ENCODE measurements at places on chromosomes 7 and 10. TPM values are rescaled to one million over a fixed set of nuclear protein-coding genes. Genes with fewer than 3 reads are reported as not detected.

- DNase-seq, result no peak
Measured at GRCh38 chr7:157007470-157008066, 2.9 kb downstream of the MNX1 start.

- no peak for DNase-seq
Measured at GRCh38 chr7:96285579-96285978, 36.3 kb downstream of the SLC25A13 start.

DNA sequence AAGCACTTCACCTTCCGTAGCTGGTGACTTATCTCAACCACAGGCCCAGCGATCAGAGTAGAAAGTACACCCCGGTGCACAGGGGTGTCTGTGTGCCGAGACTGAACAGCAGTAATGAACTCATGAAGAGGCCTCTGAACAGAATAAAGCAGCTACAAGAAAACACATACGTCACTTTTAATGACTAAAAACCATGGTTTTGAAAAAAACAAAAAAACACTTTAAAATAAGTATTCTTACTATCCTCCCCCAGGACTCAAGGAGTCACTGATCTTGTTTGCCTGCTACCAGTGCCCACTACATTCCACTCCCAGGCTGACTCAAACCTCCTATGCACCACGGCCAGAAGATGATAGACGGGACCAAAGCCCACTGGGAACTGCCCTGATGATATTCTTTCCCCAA lies 53.8 kb downstream of the NCAPG2 start:
- no peak for DNase-seq

GRCh38 chr10:43688348-43688892 lies 39.7 kb upstream of the ZNF32 start:
- DNase-seq, result no peak

- DNase-seq, result peak; percentile 88
Measured at GRCh38 chr10:11874568-11875493, 51.7 kb downstream of the PROSER2 start.

DNA sequence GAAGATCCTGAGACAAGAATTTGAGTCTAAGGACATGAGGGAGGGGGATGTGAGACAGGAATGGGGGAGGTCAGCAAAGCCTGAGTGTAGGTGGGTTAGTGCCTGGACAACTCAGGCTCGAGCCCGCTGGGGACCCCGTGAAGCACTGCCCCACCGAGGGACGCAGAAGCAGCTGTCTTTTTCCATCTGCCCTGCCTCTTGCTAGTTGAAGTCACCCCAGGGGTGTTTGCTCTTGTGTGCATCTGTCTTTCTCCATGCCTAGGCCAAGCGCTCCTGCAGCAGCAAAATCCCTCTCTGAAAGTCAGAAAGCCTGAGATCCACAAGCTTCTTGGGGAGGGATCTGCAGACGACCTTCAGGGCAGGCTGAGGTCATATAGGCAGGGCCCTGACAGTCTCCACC lies 79.0 kb upstream of the CELF2 start:
- DNase-seq, result no peak

GRCh38 chr10:44827431-44828006 lies 83.6 kb upstream of the TMEM72 start:
- DNase-seq, result no peak

- no peak for DNase-seq
Measured at GRCh38 chr10:114058297-114058696, 14.6 kb downstream of the ADRB1 start.

DNA sequence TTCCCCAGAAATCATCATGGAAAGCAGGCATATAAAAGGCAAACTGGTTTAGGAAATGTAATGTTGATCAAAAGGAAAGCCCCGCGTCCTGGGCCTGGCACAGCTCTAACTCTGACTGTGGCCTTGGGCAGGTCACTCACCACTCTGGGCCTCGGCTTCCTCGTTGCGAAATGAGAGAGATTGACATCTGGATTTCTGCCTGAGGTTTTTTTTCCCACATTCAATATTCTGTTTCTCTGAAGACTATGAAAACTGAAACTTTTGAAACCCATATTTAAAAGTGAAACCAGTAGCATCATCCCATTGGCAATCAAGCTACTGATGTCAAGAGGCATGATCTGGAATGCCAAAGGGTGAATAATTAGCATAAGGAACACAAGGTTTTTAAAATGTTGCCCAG lies 369.7 kb upstream of the NPVF start:
- no peak for DNase-seq

- peak; percentile 79 for DNase-seq
Measured at GRCh38 chr7:27188386-27189294, 3.6 kb upstream of the HOXA11 start.

DNA sequence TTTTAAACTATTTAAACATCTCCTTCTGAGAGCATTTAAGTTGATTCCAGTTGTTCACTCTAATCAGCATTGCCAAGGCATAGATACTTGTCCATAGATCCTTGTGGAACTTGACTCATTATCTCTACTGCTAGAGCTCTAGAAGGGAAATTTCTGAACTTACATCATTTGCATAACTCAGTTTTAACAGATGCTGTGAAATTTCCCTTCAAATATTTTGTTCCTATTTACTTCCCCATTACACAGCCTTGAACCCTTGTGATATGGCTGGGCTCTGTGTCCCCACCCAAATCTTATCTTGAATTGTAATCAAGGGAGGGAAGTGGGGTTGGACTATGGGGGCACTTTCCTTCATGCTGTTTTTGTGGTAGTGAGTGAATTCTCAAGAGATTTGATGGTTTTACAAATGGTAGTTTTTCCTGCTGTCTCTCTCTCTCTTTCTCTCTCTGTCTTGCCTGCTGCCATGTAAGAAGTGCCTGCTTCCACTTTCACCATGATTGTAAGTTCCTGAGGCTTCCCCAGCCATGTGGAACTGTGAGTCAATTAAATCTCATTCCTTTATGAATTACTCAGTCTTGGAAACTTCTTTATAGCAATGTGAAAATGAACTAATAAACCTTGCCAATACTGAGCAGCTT lies 25.4 kb downstream of the INSIG1 start:
- DNase-seq, result no peak

DNA sequence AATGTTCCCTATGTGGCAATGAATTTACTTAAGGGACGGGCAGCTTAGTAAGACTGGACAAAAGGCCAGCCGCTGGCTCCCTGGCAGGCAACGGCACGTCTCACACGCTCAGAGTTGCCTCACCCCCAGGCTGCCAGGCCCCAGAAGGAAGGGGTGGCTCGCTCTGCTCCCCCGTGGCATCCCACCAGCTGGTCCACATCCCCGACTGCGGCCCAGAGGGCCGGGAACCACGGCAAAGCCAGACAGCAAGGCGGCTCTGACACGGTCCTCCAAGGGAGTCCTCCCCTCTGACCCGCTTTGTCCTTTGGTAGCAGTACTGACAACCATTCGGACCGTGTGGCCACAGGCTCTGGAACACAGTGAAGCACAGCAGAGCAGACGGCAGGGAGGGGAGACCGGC lies 34.1 kb downstream of the NUDT1 start:
- no peak for DNase-seq

- no peak for DNase-seq
Measured at GRCh38 chr7:43318188-43318770, 205.8 kb downstream of the HECW1 start.

GRCh38 chr7:51308696-51309095 lies 7.9 kb downstream of the COBL start:
- no peak for DNase-seq

- DNase-seq, result no peak
Measured at GRCh38 chr10:26374426-26374825, 63.7 kb upstream of the APBB1IP start.

GRCh38 chr10:21020545-21020944 lies 123.4 kb upstream of the NEBL start:
- DNase-seq, result no peak

GRCh38 chr10:117621795-117622420 lies 79.4 kb downstream of the EMX2 start:
- no peak for DNase-seq

GRCh38 chr7:149849174-149849573 lies 11.0 kb downstream of the ZNF862 start:
- DNase-seq, result no peak

- DNase-seq, result peak; percentile 75
Measured at GRCh38 chr10:80416479-80417098, 8.2 kb downstream of the PRXL2A start.

GRCh38 chr7:107687656-107688055 lies 27.0 kb downstream of the SLC26A4 start:
- DNase-seq, result no peak

DNA sequence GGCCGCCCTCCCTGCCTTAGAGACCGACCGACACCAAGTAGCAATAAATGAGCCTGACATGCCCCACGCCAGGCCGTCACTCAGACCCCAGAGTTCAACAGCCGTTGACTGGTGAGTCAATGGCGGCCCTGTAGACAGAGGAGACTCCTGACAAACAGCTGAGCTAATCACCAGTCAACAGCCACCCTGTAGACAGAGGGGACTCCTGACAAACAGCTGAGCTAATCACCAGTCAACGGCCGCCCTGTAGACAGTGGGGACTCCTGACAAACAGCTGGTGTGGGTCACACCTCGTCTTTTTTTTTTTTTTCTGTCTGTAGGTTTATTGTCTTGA lies 16.9 kb upstream of the KNDC1 start:
- no peak for DNase-seq

DNA sequence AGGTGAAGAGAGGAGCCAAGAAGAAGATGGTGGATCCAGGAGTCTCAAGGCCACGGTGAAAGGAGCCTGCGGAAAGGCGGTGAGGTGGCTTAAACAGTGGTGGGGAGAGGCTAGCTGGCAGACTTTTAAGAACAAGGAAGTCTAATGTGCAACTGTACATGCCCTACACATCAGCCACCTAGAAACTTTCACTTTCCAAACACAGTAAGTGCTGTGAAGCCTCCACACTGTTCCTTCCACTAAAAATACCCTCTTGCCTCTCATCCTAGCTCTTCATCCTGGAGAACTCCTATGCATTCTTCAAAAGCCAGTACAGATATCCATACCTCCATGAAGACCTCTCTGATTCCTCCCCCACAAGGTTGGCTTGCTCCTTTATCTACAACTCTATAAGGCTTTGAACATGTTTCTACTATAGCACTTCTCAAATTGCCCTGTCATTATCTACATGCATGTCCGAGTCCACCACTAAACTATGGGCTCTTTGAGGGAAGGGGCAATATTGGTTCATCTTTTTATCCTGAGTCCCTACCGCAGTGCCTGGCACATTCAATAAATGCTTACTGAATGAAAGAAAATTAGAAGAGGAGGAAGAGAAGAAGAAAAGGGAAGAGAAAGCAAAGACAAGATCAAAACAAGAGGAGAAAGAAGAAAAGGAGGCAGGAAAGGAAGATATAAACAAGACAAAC lies 54.2 kb downstream of the DNAJC12 start:
- DNase-seq, result no peak

DNA sequence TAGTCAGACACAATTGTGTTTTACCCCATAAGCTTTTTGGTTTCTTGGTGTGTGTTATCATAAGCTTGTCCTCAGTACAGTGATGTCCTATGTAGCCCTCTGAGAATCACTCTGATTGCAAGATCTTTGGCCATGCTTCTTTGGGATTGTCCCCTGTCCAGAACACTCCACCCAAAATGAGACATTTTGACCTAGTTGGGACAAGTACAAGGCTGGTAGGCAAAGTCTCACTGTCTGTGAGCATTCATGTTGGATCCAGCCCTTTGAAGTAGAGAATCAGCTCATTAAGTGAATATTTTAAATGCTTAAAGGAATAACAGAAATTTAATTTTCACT lies 28.9 kb upstream of the PCGF5 start:
- no peak for DNase-seq

NUTM2B gene
- total RNA-seq, result 1.1 TPM

IFIT1B gene
- not detected for total RNA-seq

PPP1R17 gene
- not detected for total RNA-seq

PRPS1L1 gene
- not detected for total RNA-seq

FAM25G gene
- not detected for total RNA-seq

CASTOR2 gene
- total RNA-seq, result 9.9 TPM

CARD11 gene
- 9.6 TPM for total RNA-seq

SEMA4G gene
- total RNA-seq, result 6.1 TPM

GLCCI1 gene
- 25.2 TPM for total RNA-seq

BAIAP2L1 gene
- 18.8 TPM for total RNA-seq

TRPV5 gene
- 1.4 TPM for total RNA-seq

SOSTDC1 gene
- total RNA-seq, result 13.4 TPM

TSC22D4 gene
- 61.5 TPM for total RNA-seq

SUN3 gene
- total RNA-seq, result 0.54 TPM

GDF2 gene
- not detected for total RNA-seq

CUBN gene
- 14.8 TPM for total RNA-seq
